ENCODE measurements at places on chromosomes 2 and 18.
A peak's percentile ranks its signal among the peaks of the same experiment; 100 is the strongest.

DNA sequence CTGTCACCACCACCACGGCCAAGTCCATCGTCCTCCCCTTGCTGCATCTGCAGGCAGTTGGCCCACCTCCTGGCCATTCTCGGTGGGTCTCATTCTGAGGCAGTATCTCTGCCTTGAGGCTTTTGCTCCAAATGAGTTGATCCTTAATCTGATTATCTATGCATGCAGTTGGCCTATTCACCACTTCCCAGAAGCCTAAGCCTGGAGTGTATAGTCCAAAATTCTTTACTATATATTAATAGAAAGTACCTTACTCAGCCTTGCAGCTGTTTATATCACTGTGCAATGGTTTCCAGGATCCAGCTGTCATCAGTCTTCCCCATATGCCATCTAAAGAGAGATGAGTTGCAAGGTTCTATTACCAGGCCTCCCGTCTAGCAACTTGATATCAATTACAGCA, 292.4 kb downstream of the SS18 start:
- DNase-seq = no peak

GRCh38 chr2:242031481-242032019, 162.0 kb downstream of the RTP5 start:
- DNase-seq = peak; percentile 50

DNA sequence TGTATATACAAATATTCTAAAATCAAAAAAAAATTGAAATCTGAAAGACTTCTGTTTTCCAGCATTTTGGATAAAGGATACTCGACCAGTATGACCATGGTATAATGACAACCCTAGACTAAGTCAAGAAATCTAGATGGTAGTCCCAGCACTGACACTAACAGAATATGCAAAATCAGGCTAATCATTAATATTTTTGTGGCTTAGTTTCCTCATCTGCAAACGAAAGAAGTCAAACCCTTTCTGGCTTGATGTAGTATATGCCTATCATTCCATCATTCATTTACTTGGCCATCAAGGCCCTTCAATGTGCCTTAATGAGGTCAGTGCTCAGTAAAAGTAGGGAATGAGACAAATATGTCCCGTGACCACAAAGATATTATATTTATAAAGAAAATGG, 83.5 kb downstream of the NCKAP5 start:
- no peak for DNase-seq

DNA sequence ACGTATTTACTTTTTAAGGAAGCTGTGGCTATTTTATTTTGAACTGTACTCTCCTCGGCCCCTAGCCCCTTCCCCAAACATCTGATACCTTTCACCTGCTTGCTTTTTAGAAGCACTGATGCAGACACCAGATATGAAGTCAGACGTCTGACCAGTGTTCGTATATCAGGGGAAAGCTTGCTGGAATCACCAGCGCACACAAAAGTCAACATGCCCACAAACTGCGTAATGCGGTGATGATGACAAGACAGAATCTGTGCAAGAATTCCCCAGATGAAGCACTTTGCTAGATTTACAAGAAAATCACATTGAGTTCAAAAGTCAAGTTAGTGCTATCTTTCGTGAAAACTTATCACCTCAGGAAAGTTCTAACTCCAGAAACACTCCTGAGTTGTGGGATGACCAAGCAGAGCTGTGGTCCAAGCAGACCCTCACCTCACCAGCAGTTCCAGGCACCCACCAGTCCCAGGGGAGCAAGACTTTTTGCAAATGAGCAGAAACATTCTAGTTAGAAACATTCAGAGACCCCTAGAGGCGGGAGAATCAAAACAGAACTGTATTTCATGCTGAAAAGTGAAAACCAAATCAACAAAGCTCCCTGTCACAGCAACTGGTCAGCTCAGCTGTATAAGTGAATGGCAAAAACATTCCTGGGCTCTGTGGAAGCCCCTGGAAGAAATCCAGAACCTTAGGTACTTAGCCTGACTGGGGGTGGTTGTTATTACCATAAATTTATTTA, 55.7 kb downstream of the INO80C start:
- no peak for DNase-seq

DNA sequence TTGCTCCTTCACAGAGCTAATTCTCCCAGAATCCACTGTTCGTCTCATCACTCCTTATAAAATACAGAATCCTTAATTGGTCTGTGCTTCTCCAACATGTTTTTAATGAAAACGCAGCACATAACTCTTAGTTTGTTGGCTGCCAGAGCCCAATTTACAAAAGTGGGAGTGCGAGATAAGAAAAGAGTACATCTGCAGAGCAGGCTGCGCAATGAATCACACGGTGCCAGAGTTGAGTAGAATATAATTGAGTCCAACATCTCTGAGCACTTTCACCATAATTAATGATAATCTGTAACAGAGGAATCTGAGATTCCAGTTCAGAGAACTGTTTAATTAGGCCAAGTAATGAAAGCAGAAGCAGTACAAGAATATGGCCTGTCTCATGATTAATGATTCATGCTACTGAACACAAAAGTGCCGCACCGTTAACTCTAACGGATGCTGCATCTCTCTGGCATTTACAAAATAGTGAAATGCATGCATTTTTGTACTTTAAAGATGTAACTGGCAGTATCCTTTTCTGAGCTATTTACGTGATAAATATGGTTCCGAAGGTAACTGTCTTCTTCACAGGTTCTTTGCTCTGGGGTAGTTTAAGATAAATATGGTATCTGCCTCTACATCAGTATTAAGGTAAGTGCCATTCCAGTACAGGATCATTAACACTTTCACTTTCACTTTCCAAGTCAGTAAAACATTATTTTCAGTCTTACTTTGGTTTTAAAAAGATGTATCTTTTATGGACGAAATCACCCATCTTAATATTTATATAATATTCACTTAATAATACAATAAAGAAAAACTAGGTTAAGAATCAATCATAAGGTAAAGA, 785.6 kb downstream of the NR4A2 start:
- DNase-seq = no peak

DNA sequence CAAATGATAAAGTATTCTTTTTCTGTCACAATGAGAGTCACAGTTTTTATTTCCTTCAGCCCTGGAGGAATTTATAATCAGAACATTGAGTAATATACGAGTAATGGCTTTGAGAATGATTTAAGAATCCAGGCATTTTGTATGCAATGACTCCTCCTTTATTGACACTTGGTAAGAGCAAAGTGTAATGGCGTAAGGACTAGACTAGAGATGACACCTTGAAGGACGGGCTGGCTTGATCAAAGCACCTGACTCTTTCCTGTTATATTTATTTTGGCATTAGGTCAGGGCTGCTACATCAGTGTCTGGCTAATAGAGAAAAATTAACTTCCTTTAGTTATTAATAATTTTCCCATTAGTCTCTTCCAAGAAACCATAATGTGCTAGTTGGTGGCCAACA, 482.4 kb upstream of the GCFC2 start:
- DNase-seq = no peak

GRCh38 chr2:85653996-85654395, 14.0 kb downstream of the SFTPB start:
- no peak for DNase-seq
